ENCODE measurements at places on chromosomes 7 and 10. TPM values are rescaled to one million over a fixed set of nuclear protein-coding genes. Genes with fewer than 3 reads are reported as not detected.

GRCh38 chr7:50988988-50989387 lies 206.3 kb upstream of the GRB10 start:
- H3K27ac ChIP-seq: no peak overlapping the region
- H3K4me1 ChIP-seq: no peaks in the 10 kb centered on the region
- DNase-seq: no peak
- no peaks in the 10 kb centered on the region for H3K27me3 ChIP-seq

DNA sequence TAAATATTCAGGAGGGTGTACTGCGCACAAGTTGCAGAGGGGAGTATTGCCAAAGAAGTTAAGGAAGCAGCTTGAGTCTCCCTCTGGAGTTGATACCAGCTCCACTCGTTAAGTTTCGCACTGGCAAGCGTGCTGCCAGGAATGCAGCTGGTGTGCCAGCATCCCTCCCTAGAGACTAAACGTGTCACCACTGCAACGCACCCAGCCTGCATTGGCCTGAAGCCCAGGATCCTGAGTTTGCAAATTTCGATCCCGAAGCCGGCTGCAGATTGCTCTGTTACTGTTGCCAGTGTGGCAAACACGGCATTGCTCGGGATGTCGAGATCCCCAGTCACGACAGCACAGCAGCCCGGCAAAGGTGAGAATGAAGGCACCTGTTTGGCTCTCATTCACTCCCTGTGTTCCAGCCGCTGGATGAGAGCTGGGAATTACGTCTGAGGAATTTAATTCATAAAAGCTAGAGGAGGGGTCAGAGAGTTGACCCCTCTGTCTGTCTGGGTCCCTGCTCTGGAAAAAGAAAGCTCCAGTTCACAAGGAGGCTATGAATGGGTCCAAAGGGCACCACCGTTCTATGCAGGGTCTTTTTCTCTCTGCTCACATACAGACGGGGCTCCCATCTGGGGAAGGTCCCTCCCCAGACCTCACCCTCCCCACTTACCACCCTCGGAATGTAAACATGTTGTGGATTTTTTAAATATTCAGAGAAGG lies 61.0 kb downstream of the NRP1 start:
- peak overlapping the region; percentile 34 for H3K4me3 ChIP-seq
- peak; percentile 87 for DNase-seq
- H3K36me3 ChIP-seq: peaks cover 21% of the 10 kb centered on the region
- H3K4me1 ChIP-seq: peaks cover 38% of the 10 kb centered on the region
- H3K27me3 ChIP-seq: no peaks in the 10 kb centered on the region

DNA sequence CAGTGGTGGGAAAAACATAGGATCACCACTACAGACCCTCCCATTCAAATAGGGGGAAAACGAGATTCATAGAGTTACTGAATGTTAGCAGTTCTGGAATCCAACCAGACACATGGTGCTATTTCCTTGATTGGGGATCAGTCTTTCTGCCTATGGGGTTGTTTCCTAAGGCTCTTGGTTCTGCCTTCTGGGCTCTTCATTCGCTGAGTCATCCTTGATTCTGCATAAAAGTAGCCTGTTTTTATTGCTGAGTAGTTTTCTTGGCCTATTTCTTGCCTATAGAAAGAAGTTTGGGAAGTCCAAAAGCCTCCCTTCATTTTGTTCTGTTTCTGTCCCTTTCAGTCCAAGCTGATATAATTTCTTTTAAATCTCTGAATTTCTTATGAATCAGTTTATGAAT lies 99.3 kb upstream of the OIT3 start:
- H3K36me3 ChIP-seq: no peaks in the 10 kb centered on the region
- no peaks in the 10 kb centered on the region for H3K27me3 ChIP-seq
- DNase-seq: no peak
- H3K4me1 ChIP-seq: no peaks in the 10 kb centered on the region
- no peak overlapping the region for H3K4me3 ChIP-seq
- no peak overlapping the region for H3K27ac ChIP-seq

DNA sequence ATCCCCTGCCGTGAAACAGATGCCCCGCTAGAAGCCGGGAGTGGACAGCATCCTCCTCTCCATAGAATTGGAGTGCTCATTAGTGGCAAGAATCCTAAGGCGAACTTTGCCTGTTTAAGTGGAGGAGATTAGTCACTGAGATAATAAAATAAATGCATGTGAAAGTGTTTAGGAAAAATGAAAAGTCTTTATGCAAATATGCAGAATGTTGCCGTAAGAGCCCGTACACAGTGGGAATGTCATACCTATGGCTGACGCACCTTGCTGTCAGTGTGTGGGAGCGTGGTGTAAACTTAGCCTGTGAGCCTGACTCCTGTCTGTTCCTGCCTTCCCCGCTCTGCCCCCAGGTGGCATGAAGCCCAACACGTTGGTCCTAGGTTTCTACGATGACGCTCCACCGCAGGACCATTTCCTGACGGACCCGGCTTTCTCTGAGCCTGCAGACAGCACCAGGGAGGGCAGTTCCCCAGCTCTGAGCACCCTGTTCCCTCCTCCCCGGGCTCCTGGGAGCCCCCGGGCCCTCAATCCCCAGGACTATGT lies 1.7 kb upstream of the TRIP6 start:
- peaks cover 29% of the 10 kb centered on the region for H3K36me3 ChIP-seq
- H3K27me3 ChIP-seq: no peaks in the 10 kb centered on the region
- peak overlapping the region; percentile 86 for H3K4me3 ChIP-seq
- peak overlapping the region; percentile 96 for H3K27ac ChIP-seq
- peaks cover 46% of the 10 kb centered on the region for H3K4me1 ChIP-seq

GRCh38 chr7:120989257-120990220 lies 1.0 kb downstream of the CPED1 start:
- peak overlapping the region; percentile 75 for H3K27ac ChIP-seq
- H3K4me1 ChIP-seq: peaks cover 40% of the 10 kb centered on the region
- peak overlapping the region; percentile 47 for H3K4me3 ChIP-seq
- DNase-seq: no peak
- no peaks in the 10 kb centered on the region for H3K36me3 ChIP-seq

DNA sequence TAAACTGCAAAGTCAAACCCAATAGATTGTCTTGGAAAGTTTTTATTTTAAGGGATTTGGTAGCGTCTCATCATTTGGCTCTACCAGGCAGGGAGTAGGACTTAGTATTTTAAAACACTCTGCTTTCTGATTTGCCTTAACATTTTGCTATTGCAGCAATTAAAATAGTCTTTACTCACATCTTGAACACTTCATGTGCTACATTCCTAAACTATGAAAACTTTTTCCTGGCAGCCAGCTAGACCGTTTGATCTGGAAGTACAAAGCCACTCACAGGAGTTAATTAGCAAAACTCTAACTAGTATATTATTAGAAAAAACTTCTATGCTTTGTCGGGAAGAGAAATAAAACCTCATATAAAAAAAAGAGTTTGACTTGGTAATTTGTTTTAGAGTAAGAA lies 111.4 kb downstream of the TFPI2 start:
- no peaks in the 10 kb centered on the region for H3K4me1 ChIP-seq
- no peak for DNase-seq
- no peak overlapping the region for H3K27ac ChIP-seq
- no peaks in the 10 kb centered on the region for H3K27me3 ChIP-seq

DNA sequence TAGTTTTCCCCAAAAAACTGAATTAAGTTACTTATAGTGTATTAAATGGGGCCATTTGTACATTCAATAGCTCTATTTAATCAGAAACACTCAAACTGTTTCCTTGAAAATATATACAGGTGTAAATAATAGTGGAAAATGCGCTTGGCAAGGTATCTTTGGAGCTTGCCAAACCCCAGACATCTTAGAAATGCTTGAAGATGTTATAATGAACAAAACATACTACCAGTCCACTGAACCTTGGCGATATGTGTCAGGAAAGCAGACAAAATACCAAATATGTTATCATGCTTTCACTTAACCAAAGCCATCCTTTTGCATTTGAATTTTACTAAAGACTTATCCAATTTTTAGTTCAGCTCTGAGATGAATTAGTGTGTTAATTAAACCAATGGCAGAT lies 352.7 kb upstream of the SEMA3A start:
- H3K27me3 ChIP-seq: no peaks in the 10 kb centered on the region
- no peaks in the 10 kb centered on the region for H3K36me3 ChIP-seq
- no peaks in the 10 kb centered on the region for H3K4me1 ChIP-seq
- no peak overlapping the region for H3K4me3 ChIP-seq

GRCh38 chr10:18486438-18486837 lies 164.9 kb downstream of the NSUN6 start:
- DNase-seq: no peak
- no peak overlapping the region for H3K4me3 ChIP-seq
- no peaks in the 10 kb centered on the region for H3K36me3 ChIP-seq

DNA sequence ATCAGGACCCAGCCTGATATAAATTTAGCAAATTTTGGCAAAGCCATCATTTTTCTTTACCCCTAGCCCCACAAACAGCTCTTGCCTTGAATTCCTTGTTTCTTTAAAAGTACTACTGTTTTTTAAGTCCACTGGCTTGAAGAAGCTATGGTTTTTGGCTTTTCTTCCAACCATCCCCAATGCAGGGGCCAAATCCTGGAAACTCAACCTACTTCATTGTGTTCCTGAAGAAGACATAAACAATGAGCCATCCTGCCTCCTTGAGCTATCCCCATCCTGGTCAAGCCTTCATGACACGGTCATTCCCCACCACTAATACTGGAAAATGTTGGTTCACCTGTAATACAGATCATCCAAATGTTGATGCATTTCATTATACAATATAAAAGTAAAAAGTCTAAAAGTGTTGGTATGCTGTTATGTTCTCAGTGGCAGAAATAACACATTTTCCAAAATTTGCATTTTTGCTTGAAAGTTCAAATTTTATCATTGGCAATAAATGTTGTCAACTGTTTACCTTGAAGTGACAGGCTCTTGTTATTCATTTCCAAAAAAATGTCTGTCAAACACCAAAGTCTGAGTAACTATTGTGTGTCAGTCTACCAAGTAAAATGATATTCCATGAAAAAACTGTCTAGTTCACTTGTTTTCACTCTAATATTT lies 92.2 kb downstream of the DOCK4 start:
- H3K27ac ChIP-seq: no peak overlapping the region
- no peaks in the 10 kb centered on the region for H3K27me3 ChIP-seq
- DNase-seq: no peak
- peaks cover 18% of the 10 kb centered on the region for H3K4me1 ChIP-seq

GRCh38 chr10:52644373-52645186 lies 128.0 kb downstream of the MBL2 start:
- no peaks in the 10 kb centered on the region for H3K36me3 ChIP-seq
- no peak overlapping the region for H3K4me3 ChIP-seq
- no peaks in the 10 kb centered on the region for H3K4me1 ChIP-seq
- no peaks in the 10 kb centered on the region for H3K27me3 ChIP-seq
- H3K27ac ChIP-seq: no peak overlapping the region

- H3K27me3 ChIP-seq: no peaks in the 10 kb centered on the region
- DNase-seq: no peak
- no peak overlapping the region for H3K27ac ChIP-seq
- no peak overlapping the region for H3K4me3 ChIP-seq
- H3K4me1 ChIP-seq: no peaks in the 10 kb centered on the region
These were observed 478.9 kb downstream of the PTPRN2 start for GRCh38 chr7:158108646-158109293.

DNA sequence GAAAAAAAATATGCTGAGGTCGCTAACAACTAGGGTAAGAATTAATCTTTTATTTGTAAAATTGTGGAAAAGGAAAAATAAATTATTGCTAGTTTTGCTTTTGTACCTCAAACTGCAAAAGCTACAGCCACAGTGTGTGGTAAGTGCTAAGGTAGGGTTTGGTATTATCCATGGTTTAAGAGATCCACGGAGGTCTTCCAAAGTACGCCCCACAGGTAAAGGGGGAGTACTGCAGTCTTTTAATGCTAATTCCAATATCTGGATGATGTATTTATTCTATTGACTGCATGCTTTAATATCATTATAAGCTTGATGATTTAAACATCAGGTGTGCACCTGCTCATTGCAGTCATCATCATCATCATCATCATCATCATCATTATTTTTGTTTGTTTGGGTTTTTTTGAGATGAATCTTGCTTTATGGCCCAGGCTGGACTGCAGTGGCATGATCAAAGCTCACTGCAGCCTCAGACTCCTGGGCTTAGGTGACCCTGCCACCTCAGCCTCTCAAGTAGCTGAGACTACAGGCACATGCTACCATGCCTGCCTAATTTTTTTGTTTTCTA lies 38.4 kb upstream of the BMS1 start:
- no peak for DNase-seq
- H3K4me1 ChIP-seq: no peaks in the 10 kb centered on the region
- no peaks in the 10 kb centered on the region for H3K36me3 ChIP-seq
- no peak overlapping the region for H3K27ac ChIP-seq
- H3K4me3 ChIP-seq: no peak overlapping the region

DNA sequence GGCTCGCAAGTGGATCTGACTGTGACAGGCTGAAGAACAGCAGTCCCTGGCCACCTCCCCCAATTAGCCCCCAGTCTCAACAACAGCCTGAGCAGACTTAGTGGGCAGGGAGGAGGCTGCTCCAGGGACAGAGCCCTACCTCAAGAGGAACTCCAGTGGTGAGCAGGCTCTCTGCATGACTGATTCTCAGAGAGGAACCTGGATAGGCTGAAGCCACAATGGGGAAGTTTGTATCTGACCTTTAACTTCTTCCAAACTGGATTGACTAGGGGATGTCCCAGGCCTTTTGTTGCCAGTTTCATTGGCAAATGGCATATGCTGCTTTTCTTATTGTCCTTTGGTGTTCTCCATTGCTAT lies 93.0 kb downstream of the ARHGAP22 start:
- H3K27me3 ChIP-seq: no peaks in the 10 kb centered on the region
- H3K27ac ChIP-seq: no peak overlapping the region
- DNase-seq: no peak
- H3K4me3 ChIP-seq: no peak overlapping the region
- no peaks in the 10 kb centered on the region for H3K36me3 ChIP-seq
- H3K4me1 ChIP-seq: no peaks in the 10 kb centered on the region

- no peaks in the 10 kb centered on the region for H3K27me3 ChIP-seq
- no peaks in the 10 kb centered on the region for H3K36me3 ChIP-seq
- H3K27ac ChIP-seq: no peak overlapping the region
- no peak overlapping the region for H3K4me3 ChIP-seq
- no peaks in the 10 kb centered on the region for H3K4me1 ChIP-seq
These were observed 128.0 kb upstream of the MTPN start for GRCh38 chr7:136105191-136105590.

GRCh38 chr7:102303669-102304422 lies 17.2 kb downstream of the SH2B2 start:
- peaks cover 28% of the 10 kb centered on the region for H3K4me1 ChIP-seq
- H3K27ac ChIP-seq: no peak overlapping the region
- peaks cover 4% of the 10 kb centered on the region for H3K36me3 ChIP-seq
- no peaks in the 10 kb centered on the region for H3K27me3 ChIP-seq
- no peak for DNase-seq

GRCh38 chr7:87146740-87147386 lies 5.4 kb upstream of the DMTF1 start:
- H3K36me3 ChIP-seq: no peaks in the 10 kb centered on the region
- H3K4me1 ChIP-seq: peaks cover 8% of the 10 kb centered on the region
- no peak overlapping the region for H3K4me3 ChIP-seq
- peak; percentile 46 for DNase-seq
- no peak overlapping the region for H3K27ac ChIP-seq

GRCh38 chr7:92834507-92835260 lies 1.7 kb downstream of the CDK6 start:
- H3K4me3 ChIP-seq: peak overlapping the region; percentile 83
- no peaks in the 10 kb centered on the region for H3K36me3 ChIP-seq
- peak; percentile 61 for DNase-seq
- no peaks in the 10 kb centered on the region for H3K27me3 ChIP-seq
- H3K27ac ChIP-seq: peak overlapping the region; percentile 84

- no peak overlapping the region for H3K27ac ChIP-seq
- no peaks in the 10 kb centered on the region for H3K4me1 ChIP-seq
- no peak overlapping the region for H3K4me3 ChIP-seq
- no peak for DNase-seq
- no peaks in the 10 kb centered on the region for H3K36me3 ChIP-seq
These were observed 50.4 kb downstream of the LHPP start for GRCh38 chr10:124512040-124512428.

The AGAP3 gene
- 157 TPM for total RNA-seq

The TSPAN15 gene
- total RNA-seq: 46.1 TPM
